ENCODE measurements at places on chromosomes 4 and X. TPM values are rescaled to one million over a fixed set of nuclear protein-coding genes. Genes with fewer than 3 reads are reported as not detected.

DNA sequence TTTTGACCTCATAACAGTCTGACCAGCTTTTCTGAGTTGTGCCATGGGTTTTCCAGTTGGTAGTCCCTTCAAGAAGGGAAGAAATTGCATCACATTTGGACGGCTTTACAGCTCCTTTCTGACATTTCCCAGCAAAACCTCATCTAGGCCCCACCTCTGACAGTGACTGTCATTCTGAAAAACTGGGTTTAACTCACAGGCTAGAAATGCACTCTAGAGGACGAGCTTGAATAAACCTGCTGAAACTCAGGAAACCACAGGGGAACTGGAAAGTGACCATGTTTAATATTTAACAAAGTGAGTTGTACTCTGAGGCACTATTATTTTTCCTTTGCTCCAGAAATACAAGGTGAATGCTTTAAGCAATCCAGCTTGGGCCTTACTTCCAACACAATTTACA, 434.3 kb upstream of the RASGEF1B start:
- DNase-seq, result no peak

DNA sequence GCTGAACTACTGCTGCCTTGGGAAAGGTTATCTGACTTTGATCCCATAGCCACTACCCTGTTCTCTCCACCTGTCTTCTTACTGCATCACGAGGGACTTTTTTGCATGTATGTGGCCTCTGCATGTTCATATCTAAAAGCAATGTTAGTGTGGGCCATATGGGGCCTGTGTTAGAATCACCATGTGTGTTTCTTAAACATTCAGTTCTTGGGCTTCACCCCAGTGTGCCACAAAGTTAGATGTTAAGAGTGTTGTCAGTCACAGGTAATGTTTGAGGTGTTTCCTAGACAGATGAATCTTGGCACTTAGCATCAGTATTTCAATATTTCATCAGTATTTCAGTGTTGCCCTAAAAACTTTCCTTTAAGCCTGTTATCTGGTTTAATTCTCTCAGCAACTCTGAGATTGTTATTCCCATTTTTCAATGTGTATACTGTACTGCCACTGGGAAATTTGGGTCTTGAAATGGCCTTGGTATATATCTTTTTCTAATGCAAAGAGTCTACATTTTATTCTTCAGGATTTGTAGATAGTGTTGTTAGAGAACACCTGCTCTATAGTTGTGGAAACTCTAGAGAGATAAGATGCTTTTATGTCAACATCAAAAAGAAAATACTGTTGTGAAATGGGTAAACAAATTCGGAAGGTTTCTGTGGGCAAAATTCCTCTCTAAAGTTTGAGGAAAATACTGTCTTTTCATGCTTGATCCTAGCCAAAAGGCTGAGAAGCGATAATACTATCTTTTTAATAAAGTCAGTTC, 259.7 kb downstream of the BMPR1B start:
- no peak for DNase-seq

DNA sequence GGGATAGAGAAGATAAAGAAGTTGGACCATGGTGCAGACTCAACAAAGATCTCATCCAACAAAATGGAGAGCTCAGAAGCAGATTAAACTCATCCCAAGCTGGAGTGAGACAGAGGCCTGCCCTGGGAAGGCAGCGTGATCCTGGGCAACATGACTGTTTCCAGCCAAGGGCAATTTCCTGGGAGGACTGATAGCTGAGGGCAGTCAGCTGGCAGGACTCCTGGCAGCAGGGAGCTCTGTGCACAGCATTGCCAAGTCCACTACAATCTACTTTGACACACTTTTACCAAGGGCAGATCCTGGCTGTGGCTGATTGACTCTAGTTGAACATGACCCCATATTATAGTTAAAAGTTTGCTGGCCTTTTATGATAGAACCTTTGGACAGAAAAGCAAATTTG, 357.3 kb upstream of the RASGEF1B start:
- DNase-seq, result no peak

GRCh38 chrX:24969812-24970211, 46.0 kb downstream of the ARX start:
- no peak for DNase-seq

DNA sequence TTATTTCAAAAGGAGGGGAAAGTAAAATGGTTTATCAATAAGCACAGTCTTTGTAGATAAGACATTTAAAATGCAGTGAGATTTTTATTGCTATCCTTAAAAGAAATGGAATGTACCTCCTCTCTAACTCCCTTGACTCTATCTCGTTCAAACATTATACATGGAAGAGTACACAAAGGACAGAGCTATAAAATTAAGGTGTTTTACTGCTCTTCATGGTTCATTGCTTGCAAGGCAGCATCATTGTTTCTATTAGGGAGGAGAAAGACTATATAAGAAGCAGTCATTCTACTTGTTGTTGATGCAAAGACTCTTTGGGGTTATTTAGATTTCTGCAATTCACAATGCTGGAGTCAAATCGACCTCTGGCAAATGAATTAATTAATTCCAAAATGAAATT, 380.2 kb upstream of the NDST3 start:
- DNase-seq, result no peak

The GYPA gene
- total RNA-seq, result 3.7 TPM
